ENCODE measurements at places on chromosomes 4 and X. TPM values are rescaled to one million over a fixed set of nuclear protein-coding genes. Genes with fewer than 3 reads are reported as not detected.

- H3K27me3 ChIP-seq = no peaks in the 10 kb centered on the region
- no peak overlapping the region for H3K4me3 ChIP-seq
- DNase-seq = no peak
- H3K36me3 ChIP-seq = peaks cover 4% of the 10 kb centered on the region
Measured at GRCh38 chrX:49995107-49995731, 72.8 kb downstream of the CLCN5 start.

The SYNPO2 gene
- 0.33 TPM for total RNA-seq

The SAGE1 gene
- total RNA-seq = not detected

- no peaks in the 10 kb centered on the region for H3K4me1 ChIP-seq
- no peak for DNase-seq
- H3K4me3 ChIP-seq = no peak overlapping the region
- no peak overlapping the region for H3K27ac ChIP-seq
- peaks cover 34% of the 10 kb centered on the region for H3K27me3 ChIP-seq
Measured at GRCh38 chr4:14719053-14719452, 283.2 kb upstream of the CPEB2 start.

The HERC5 gene
- total RNA-seq = 12.2 TPM

GRCh38 chrX:106725931-106726330 lies 570 bp upstream of the RNF128 start:
- peaks cover 31% of the 10 kb centered on the region for H3K27me3 ChIP-seq
- peak overlapping the region; percentile 56 for H3K4me3 ChIP-seq
- no peaks in the 10 kb centered on the region for H3K36me3 ChIP-seq
- DNase-seq = no peak
- no peak overlapping the region for H3K27ac ChIP-seq
- H3K4me1 ChIP-seq = peaks cover 3% of the 10 kb centered on the region

DNA sequence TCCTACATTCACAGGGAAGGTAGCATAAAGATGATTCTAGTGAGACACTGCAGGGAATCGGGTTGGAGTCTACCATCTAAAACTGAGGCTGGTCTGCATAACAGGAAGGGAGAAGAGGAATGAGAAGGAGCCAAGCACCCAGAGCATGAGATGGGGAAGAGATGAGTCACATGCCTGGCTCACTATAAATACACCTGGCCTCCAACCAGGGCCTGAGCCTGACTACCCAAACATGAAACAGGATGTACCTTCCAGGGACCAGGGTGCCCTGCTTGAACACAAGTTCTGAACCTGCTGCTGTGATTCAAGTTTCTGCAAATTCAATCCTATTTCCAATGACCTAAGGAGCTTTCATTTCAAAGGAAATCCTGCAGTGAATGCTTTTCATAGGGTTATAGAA lies 24.9 kb downstream of the CD99L2 start:
- H3K27me3 ChIP-seq = no peaks in the 10 kb centered on the region
- peaks cover 27% of the 10 kb centered on the region for H3K4me1 ChIP-seq
- H3K36me3 ChIP-seq = peaks cover 37% of the 10 kb centered on the region
- peak overlapping the region; percentile 32 for H3K27ac ChIP-seq
- H3K4me3 ChIP-seq = no peak overlapping the region
- peak; percentile 6 for DNase-seq

The KLHL4 gene
- total RNA-seq = not detected

DNA sequence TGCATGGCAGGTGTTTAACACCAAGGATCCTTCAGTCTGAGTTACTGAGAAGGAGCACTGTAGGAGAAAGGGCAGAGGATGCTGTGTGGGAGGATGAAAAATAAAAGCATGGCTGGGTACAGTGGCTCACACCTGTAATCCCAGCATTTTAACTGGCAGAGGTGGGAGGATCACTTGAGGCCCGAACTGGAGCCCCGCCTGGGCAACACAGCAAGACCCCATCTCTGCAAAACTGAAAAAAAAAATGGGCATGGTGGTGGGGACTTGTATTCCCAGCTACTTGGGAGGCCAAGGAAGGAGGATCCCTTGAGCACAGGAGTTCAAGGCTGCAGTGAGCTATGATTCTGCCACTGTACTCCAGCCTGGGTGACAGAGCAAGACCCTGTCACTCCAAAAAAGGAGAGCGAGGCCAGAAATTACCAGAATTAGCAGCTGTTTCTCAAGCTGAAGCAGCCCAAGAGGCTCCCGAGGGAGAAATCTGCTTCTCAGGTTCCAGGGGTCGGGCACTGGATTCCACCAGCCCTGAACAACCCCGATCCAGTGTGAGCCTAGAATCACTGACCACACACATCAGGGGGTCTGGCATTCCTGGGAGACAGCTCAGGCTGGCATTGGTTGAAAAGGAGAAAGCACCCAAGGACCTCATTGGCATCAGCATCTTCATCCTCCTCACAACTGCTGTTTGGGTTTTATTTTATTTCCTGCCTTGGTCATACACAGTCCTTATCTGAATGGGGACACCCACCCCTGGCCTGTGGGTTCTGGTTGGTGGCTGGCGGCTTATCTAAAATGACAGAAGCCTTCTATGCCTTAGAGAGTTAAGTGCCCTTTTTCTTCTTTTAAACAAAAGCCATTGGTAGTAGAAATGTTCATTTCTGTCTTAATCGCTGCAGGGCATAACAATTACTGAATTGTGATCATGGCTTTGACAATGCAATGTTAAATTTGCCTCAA lies 66.3 kb upstream of the TRIM2 start:
- DNase-seq = no peak
- H3K27ac ChIP-seq = no peak overlapping the region
- peaks cover 19% of the 10 kb centered on the region for H3K4me1 ChIP-seq
- peaks cover 21% of the 10 kb centered on the region for H3K27me3 ChIP-seq
- H3K36me3 ChIP-seq = peaks cover 2% of the 10 kb centered on the region

DNA sequence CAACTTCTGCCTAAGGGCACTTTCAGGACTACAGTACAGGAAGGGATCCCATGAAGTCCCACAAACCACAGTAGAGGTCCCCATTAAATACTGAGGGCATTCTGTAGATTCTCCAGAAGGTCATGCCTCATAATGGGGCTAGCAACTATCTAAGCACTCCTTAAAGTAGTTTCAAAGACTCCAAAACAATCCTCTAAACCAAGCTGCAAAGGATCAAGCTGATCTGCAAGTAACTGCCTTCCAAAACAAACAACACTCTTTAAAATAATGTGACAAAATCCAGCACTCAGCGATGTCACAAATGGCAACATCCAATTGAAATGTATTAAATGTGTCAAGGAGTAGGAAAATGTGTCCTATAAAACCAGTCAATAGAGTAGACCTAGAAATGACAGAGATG lies 118.7 kb downstream of the FRYL start:
- peaks cover 37% of the 10 kb centered on the region for H3K36me3 ChIP-seq
- peaks cover 24% of the 10 kb centered on the region for H3K4me1 ChIP-seq
- H3K27me3 ChIP-seq = no peaks in the 10 kb centered on the region

DNA sequence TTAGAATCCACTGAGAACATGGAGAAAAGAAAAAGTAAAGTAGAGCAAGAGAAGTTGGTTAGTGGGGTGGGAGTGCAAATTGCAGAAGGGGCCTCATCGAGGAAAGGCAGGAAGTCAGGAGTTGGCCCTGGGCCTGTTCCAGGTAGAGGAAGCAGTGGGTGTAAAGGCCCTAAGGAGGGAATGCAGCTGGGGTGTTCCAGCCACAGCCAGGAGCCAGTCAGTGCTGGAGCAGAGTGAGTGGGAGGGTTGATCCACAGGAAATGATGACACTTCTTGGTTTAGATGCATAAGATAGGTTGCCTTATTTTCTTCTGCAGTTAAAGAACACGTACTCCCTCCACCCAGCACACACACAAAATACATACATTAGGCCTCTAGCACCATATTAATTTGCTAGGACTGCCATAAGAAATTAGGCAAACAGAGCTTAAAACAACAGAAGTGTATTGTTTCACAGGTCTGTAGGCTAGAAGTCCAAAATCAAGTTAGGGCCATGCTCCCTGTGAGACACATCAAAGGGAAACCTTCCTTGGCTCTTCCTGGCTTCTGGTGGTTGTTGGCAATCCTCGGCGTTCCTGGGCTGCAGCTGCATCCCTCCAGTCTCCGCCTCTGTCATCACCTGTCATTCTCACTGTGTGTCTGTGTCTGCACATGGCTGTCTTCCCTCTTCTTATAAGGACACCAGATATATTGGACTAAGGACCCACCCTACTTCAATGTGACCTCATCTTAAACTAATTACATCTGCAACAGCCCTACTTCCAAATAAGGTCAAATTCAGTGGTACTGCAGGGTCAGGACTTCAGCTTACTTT lies 205.9 kb downstream of the AASDH start:
- peaks cover 16% of the 10 kb centered on the region for H3K27me3 ChIP-seq
- peaks cover 5% of the 10 kb centered on the region for H3K4me1 ChIP-seq
- no peak overlapping the region for H3K4me3 ChIP-seq
- peak; percentile 17 for DNase-seq

The HSFX2 gene
- total RNA-seq = not detected

DNA sequence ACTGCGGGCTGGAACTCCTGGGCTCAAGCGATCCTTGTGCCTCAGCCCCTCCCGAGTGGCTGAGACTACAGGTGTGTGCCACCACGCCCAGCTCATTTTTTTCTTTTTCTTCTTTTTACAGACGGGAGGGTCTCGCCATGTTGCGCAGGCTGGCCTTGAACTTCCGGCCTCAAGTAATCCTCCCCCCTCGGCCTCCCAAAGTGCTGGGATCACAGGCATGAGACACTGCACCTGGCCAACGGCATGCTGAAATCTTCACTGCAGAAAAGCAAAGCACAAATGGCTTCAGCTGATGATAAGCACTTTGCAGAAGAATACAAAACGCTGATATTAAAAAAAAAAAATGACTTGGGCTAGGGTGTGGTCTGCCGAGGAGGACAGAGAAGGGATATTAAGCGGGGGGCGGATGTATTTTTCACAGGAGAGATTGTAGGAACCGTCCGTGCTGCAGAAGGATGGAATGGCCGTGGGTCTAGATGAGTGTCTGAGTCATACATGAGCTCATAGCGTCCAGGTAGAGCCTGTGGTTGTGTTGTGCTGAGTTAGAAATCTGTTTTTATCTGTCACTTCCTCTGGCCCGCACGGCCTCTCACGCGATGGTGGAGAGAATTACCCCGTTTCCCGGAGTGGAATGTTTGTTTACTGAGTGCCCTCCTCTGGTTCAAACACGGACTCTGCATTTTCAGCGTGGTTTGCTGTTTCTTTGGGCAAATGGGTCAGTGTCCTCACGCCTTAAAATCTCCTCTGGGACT lies 8.5 kb upstream of the AKAP17A start:
- H3K4me1 ChIP-seq = peaks cover 12% of the 10 kb centered on the region
- H3K36me3 ChIP-seq = no peaks in the 10 kb centered on the region
- H3K27ac ChIP-seq = no peak overlapping the region
- peak; percentile 49 for DNase-seq
- H3K4me3 ChIP-seq = no peak overlapping the region

DNA sequence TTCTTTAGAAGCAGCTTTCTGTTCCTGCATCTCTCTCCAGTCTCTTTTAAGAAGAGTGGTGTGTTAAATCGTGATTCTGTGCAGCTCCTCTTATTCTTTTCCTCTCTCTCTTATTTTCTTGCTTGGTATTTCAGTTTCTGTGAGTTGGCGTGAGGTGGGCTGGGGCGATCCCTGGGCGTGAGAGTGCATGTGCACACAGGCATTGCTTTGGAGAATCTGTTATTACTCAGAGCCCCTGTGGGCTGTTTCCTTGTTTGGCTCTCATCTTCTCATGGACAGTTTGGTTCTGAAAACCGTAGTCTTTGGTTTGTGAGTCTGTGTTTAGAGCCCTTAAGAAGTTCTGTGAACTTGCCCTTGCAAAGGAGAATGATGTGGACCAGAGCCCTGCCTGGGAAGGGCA lies 97.2 kb upstream of the CLNK start:
- no peak overlapping the region for H3K4me3 ChIP-seq
- no peaks in the 10 kb centered on the region for H3K4me1 ChIP-seq
- no peak for DNase-seq
- H3K27me3 ChIP-seq = peaks cover 5% of the 10 kb centered on the region

The SLC9B1 gene
- 1.0 TPM for total RNA-seq

- H3K4me1 ChIP-seq = peaks cover 3% of the 10 kb centered on the region
- H3K27me3 ChIP-seq = no peaks in the 10 kb centered on the region
- H3K4me3 ChIP-seq = no peak overlapping the region
- DNase-seq = no peak
- peaks cover 3% of the 10 kb centered on the region for H3K36me3 ChIP-seq
Measured at GRCh38 chrX:78555401-78555980, 103.6 kb downstream of the RTL3 start.

DNA sequence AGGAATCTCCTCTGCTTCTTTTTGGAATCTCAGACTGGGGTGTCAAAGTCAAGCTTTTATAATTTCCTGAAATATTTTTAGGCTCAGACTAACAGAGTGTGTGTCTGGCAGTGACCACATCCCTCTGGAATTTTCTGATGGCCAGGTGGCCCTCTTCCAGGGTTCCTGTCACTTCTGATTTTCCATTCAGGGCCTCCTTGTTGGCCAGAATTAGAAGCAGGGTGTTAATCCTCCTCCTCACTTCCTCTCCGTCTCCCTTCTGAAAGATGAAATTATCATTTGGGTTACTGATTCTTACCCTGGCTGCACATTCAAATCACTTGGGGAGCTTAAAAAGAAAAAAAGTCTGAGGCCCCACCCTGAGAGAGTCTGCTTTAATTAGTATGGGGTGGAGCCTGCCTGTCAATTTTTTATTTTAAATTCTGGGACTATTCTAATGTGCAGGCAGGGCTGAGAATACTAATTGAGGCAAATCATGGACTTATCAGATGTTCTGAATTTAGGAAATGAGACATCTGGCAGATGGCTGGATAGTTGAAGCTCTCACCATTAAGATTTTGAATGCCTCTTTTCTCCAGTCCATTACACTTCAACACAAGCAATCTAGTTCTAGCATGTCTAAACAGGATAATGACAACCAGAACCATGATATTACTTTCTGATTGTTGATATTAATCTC lies 43.2 kb downstream of the HAND2 start:
- no peak overlapping the region for H3K4me3 ChIP-seq

DNA sequence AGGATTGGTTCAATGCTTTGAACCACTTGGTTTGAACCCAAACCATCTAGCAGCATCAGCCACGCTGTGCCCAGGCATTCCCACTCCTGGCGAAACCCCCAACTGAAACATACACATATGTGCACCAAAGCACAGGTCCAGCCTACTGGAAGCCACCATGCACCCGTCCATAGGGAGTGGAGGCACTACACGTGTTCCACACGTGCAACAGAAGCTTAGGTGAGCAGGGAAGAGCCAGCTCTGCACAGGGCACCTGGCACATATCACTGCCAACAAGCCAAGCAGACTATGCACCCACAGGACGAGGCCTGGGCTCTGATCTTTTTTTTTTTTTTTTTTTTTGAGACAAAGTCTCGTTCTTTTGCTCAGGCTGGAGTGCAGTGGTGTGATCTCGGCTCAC lies 66.3 kb upstream of the GPR78 start:
- H3K27me3 ChIP-seq = no peaks in the 10 kb centered on the region
- DNase-seq = no peak
- H3K4me1 ChIP-seq = no peaks in the 10 kb centered on the region
- no peak overlapping the region for H3K27ac ChIP-seq
- no peak overlapping the region for H3K4me3 ChIP-seq
